ENCODE measurements at places on chromosomes 7 and 10. TPM values are rescaled to one million over a fixed set of nuclear protein-coding genes. Genes with fewer than 3 reads are reported as not detected.

The CYP3A7 gene
- 1.0 TPM for total RNA-seq

The OR6B1 gene
- total RNA-seq, result not detected

The CELF2 gene
- 103 TPM for total RNA-seq

The CYP3A4 gene
- not detected for total RNA-seq

The TLL2 gene
- total RNA-seq, result not detected

The TMEM140 gene
- 30.4 TPM for total RNA-seq
